Activated T-helper 1 cell treated with Interleukin-2 at 50 U/mL for 16 hours (primary cell): ENCODE measurements at places on chromosomes 7 and 10.

- DNase-seq: no peak
These were observed 10.7 kb downstream of the CUTC start for GRCh38 chr10:99742701-99743100.

GRCh38 chr10:44054046-44054445 is 330.9 kb downstream of the CXCL12 start:
- no peak for DNase-seq

GRCh38 chr10:62046522-62047227 is 145.2 kb downstream of the ARID5B start:
- DNase-seq: no peak

DNA sequence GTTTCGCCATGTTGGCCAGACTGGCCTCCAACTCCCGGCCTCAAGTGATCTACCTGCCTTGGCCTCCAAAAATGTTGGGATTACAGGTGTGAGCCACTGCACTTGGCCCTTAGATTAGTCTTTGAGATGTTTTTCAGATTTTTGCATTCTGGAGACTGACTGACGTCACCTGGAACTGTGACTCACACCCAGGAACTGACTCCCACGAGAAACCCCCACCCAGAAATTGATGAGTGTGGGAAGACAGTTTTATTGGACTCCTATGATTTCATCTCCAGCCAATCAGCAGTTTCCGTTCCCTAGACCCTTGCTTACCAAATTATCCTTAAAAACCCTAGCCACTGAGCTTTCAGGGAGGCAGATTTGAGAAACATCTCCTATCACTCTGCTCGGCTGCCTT is 867.3 kb downstream of the TYW1 start:
- DNase-seq: no peak

GRCh38 chr10:90218846-90219245 is 517.5 kb downstream of the KIF20B start:
- no peak for DNase-seq

DNA sequence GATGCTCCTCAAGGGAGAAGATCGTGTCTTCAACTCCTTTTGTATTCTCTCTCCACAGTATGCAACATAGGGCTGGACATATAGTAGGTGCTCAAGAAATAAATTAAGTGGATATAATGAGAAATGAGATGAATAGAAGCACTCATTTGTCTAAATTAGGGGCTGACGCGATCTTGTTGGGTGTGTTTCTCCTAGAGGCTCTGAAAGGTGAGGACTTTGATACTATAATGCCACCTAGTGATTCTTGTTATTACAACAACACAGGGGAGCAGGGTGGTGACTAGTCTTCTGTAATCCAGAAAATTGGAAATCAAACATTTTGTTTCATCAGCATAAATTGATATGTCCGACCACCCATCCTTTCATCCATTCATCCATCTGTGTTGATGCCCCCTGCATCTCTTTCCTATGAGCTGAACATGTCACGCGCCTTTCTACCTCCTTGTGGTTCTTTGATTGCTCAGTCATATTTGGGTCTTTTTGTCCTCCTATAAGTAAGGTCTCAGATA is 3.5 kb upstream of the CFAP58 start:
- DNase-seq: no peak

GRCh38 chr10:61708846-61709245 is 46.1 kb downstream of the CABCOCO1 start:
- no peak for DNase-seq

GRCh38 chr10:122327237-122328206 is 47.0 kb upstream of the PLEKHA1 start:
- DNase-seq: no peak

DNA sequence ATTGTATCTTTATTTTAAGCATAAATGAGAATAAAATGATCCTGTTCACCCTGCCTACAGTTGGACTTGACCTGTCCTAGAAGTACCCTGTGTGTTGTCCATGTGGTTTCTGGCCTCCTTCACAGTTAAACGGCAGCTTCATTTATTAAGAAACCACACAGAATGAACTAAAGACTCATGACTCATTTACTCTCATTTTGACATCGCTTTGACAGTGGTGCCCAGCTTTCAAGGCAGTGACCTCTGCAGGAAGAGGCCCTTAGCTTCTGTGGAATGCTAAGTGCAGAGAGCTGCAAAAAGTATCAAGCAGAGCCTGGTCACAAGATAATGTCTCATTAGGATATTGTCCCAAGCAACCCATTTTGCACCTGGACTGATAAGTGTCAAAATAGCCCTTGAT is 93.4 kb downstream of the AVL9 start:
- DNase-seq: no peak

GRCh38 chr7:20288036-20288435 is 42.7 kb upstream of the ITGB8 start:
- no peak for DNase-seq
